H4 (cell line): ENCODE measurements at places on chromosomes 5 and 9. TPM values are rescaled to one million over a fixed set of nuclear protein-coding genes. Genes with fewer than 3 reads are reported as not detected.

SLC45A2 gene
- not detected in 2 replicates for total RNA-seq

CRHBP gene
- total RNA-seq: not detected in 2 replicates

SPAG8 gene
- total RNA-seq: 0.99 TPM in 2 replicates

PTRH1 gene
- 9.9 and 11.4 TPM in 2 replicates for total RNA-seq

LPAR1 gene
- 6.8 and 11.5 TPM in 2 replicates for total RNA-seq

IL33 gene
- total RNA-seq: not detected in 2 replicates

TAF11L8 gene
- total RNA-seq: not detected in 2 replicates

MSMP gene
- total RNA-seq: not detected in 2 replicates

TEX48 gene
- total RNA-seq: not detected in 2 replicates
